CD4-positive, alpha-beta T cell treated with Interleukin-4 for 1 hour (primary cell): ENCODE measurements at places on chromosomes 5 and 9.

DNA sequence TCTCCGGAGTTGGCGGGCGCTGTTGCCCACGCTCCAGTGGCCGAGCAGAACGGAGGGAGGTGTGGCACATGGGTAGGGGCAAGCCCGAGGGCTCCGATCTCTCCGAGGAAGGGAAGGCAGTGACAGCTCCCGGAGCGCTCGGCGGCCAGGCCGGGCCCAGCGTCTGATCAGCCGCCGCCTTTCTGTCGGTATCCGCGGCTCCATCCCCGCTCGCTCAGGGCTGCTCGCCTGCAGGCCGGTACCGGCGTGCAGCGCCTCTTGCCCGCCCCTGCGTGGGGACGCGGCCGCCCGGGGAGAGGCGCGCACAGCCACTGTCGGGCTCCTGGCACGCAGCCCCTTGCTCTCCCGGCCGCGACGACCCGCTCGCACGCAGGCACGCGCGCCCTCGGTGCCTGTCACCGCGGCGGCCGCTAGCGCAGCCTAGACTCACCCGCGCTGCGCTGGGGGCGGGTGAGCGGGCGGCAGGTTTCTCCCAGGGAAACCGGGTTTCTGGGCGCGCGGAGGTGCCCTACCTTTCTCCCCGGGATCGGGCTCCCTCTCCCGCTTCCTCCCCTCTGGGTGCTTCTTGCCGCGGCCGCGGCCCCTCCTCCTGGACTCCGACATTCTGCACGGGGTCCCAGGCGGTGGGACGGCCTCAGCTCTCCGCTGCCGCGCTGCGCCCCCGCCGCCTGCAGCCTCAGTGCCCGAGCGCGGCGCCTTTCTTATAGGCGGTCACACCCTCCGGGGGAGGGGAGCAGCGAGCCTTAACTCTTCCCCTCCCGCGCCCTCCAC lies 108.4 kb downstream of the PSD2 start:
- no peak for DNase-seq

DNA sequence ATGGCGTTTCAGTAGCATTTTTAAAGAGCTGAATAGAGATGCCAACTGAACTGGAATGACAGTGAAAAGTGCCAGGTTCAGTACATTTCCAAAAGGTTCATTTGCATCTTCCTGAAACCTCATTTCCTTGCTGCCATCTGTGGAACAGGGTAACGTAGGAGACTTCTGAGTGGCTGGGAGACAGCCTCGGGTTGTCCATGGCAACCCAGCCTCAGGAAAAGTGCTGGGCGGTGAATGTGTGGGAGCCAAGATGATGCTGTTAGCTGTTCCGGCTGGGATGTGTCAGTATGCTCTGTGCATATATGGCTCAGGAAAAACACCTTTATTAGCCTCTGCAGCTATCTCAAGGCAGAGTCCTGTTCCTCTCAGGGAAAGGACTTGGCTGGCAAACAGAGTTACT lies 87.5 kb downstream of the KLHL3 start:
- DNase-seq = no peak

- no peak for DNase-seq
These were observed 6.1 kb upstream of the TMEFF1 start for GRCh38 chr9:100466829-100467221.

DNA sequence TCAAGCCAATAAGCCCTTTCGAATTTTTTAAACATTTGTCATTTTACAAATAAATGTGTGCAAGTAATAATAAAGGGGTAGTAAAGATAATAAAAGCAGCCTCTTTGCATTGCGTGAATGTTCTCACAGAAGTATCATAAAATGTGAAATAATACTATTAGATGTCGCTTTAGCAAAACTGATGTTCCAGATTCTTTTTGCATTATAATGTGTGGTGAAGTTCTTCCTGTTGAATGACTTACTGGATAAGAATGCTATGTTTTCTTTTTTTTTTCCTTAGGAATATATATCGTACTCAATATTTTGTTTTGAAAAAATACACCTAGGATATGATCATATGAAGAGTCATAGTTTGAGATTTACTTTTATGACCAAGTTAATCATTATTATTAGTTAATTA lies 85.2 kb upstream of the CDH12 start:
- DNase-seq = no peak

DNA sequence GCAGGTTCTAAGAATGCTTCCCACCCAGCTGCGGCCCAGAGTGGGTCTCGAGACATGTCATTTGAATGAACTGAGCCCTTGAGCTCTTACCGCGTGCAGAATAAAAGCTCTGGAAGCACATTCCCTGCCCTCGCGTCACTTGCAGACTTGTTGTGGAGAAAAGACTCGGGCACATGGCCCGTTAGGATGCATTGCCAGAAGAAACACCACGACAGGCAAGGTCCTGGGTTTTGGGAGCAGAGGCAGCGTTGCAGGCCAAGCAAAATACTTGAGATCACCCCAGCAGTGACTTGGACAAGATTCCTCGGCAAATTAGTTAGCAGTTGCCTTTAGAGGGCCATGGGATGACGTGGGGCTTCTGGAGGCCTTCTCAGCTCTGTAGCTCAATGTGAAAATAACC lies 170.8 kb upstream of the MSX2 start:
- DNase-seq = no peak

DNA sequence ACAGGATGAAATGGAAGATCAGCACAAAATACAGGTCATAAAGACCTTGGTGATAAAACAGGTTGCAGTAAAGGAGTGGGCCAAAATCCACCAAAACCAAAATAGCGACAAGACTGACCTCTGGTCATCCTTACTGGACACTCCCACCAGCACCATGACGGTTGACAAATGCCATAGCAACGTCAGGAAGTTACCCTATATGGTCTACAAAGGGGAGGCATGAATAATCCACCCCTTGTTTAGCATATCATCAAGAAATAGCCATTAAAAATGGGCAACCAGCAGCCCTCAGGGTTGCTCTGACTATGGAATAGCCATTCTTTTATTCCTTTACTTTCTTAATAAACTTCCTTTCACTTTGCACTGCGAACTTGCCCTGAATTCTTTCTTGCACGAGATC lies 6.0 kb upstream of the NDUFB6 start:
- DNase-seq = no peak

GRCh38 chr5:82816926-82817325 lies 260.3 kb downstream of the TMEM167A start:
- no peak for DNase-seq

GRCh38 chr9:124781967-124782660 lies 5.2 kb downstream of the OLFML2A start:
- DNase-seq = no peak

- no peak for DNase-seq
These were observed 13.3 kb upstream of the HSDL2 start for GRCh38 chr9:112366591-112366990.

- DNase-seq = no peak
These were observed 44.7 kb downstream of the ERAP1 start for GRCh38 chr5:96763026-96763425.

DNA sequence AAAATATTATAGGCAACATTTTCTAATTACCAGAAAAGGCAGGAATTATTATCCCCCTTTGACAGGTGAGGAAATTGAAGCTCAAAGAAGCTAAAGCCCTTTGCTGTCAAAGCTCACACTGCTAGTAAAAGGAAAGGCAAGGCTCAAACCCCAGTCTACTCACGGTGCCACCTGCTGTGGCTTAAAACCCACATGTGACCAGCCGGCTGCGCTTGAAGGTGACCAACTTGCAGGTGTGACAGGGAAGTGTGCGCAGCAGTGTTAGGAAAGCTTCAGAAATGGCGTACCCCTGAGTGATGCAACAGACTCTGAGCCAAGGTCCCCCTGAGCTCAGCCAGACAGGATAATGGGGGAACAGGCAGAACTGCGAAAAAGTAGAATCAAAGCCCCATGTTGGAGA lies 45.2 kb downstream of the PAX5 start:
- DNase-seq = no peak

DNA sequence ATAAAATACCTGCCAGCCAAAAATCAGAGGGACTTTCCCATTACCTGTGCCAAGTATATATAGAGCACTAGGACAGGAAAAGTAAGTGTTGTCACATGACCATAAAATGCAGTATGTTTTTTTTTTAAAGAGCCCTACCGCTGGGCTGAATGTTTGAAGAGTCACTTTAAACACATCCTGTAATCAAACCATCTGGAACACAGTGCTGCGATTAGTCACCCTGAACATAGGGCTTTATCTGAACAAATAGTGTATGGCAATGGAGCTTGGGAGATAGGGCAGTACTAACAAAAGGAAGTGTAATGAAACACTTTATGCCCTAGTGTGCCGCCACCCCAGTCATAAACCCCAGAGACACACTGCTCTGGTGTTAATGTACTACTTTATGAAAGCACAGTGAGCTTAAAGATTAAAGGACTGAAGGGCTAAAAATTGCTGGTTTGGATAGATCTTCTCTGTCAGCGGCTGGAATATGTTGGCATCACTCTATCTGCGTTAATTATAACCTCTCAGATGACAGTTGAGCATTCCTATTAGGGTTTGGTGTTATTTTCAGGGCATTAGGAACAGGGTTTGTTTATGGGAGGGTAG lies 90.4 kb downstream of the ZNF608 start:
- no peak for DNase-seq

- no peak for DNase-seq
These were observed 26.3 kb downstream of the SIL1 start for GRCh38 chr5:139171779-139172404.

DNA sequence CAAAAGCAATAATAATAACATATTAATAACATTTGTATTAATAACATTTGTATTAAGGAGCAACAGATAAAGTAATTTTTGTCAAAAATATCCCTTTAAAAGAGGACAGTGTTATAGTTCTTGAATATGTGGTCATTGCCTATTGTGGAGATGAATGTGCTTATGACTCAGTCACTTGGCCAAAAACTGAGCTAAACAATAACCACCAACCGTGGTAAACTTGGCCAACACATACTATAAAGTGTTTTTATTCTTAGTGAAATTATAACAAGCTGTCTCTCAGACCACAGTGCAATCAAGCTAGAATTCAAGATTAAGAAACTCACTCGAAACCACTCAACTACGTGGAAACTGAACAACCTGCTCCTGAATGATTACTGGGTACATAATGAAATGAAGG lies 159.2 kb upstream of the PLPPR1 start:
- DNase-seq = no peak

DNA sequence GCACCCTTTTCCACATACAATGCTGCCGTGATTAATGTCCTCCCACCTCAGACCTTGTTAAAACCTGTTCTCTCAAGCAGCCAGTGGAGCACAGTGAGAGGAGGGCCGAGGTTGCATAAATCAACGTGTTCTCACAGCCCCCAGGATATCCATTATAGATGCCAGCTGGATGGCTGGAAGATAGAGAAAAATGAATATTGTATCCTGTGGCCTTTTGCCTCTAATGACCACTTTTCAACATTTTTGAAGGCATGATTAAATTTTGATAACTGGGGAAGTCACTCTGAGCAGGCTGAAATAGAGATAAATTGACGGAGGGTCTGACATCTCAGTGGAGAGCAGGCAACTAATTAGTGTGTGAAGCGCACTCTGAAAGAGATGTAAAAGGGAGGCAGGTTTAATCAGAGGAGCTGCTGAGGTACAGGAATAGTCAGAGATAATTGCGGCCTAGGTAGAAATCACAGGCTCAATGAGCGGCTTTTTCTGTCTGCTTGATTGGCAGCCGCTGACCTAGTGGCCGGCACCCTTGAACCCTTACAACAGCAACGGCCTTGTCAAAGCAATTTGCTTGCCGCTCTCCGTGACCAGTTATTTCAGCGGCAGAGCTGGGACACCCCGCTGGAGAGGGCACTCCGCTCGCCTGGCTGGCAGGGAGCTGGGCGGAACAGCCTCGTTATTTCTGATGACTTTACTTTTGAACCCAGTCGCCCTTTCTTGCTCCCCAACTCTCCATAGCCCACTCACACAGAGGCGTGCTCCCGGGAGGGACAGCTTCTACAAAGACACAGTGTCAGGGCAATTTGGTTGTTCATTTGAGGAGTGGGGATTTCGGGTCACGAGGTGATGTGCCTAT lies 560.7 kb downstream of the PSAT1 start:
- DNase-seq = no peak

- no peak for DNase-seq
These were observed 126.1 kb upstream of the TBC1D2 start for GRCh38 chr9:98381311-98382103.

GRCh38 chr9:110655754-110656641 lies 12.6 kb upstream of the MUSK start:
- no peak for DNase-seq

DNA sequence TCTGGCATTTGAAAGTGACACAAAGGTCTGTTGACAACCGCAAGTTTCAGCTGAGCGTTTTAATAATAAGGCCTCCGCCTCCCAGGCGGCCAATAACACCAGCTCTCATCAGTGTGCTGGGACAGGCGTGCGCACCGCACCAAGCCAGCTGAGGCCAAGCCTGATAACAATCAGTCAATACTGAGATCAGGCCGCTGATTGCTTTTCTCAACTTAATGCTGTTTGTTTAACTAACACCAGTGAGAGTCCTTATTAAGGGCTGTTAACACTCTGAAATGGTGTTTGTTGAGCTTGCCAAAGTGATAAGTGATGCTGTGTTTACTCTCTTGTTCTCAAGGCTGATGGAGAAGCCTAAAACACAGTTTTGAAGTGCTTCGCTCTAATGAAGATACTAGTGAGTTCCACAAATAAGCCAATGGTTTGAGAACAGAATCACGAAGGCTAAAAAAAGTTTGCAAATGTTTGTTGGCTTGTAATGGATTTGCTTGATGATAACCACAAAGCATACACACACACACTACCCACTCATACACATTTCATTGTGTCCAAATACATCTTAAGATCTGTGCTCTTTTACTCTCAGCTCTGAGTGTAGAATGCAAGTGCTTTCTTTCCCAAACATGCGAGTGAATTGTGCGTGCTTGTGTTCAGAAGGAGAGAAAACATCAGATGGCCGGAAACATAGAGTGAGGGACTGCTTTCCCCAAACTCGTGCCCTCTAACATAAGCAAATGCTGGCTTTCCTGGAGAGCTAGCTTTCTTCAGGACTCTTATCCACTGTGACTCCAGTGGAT lies 330.4 kb upstream of the KLF4 start:
- no peak for DNase-seq
